Fibroblast of skin of scalp (primary cell): ENCODE measurements at places on chromosomes 13 and 19.

- no peak for DNase-seq
Measured at GRCh38 chr19:33669376-33669775, 47.6 kb downstream of the CHST8 start.

- DNase-seq, result no peak
Measured at GRCh38 chr19:44807162-44807561, 1.7 kb upstream of the BCAM start.

DNA sequence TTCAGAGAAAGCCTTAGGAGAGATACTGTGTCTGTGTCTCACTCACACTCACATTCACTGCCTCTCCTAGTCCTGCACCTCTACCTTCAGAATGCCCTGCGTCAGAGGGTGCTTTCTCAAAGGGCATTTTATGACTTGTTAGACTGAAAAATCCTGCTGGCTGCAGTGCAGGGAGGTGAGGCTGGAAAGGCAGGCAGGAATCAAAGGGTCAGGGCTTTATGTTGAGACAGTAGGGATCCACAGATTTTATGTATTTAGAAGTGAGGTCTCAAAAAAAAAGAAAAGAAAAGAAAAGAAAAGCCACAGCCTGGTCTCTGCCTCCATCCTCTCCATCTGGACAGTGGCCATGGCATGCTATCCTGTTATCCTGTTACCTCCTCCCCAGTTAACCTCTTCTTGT is 936.0 kb upstream of the SLC10A2 start:
- DNase-seq, result no peak

GRCh38 chr19:2922987-2923386 is 21.8 kb downstream of the ZNF77 start:
- DNase-seq, result no peak
